Right kidney (tissue), 9 donors: ENCODE measurements at places on chromosomes 2 and 18.

DNA sequence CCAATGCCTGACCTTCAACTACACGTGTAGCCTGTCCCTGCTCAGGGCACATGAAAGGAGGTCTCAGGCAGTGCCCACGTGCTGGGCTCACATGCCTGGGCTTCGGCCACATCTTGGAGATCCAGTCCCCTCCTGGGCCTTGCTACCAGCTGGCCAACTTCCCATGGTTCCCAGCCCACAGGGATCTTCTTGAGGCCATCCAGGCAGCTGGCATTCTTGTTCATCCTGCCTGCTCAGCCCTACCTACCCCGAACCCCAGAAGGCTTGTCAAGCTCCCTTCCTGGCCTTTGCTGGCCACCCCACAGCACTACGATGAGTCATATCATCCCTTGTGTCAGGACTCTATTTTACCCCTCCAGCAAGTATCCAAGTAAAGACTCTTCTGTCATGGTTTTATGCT lies 97.1 kb downstream of the ZBTB7C start:
- no peak for DNase-seq

DNA sequence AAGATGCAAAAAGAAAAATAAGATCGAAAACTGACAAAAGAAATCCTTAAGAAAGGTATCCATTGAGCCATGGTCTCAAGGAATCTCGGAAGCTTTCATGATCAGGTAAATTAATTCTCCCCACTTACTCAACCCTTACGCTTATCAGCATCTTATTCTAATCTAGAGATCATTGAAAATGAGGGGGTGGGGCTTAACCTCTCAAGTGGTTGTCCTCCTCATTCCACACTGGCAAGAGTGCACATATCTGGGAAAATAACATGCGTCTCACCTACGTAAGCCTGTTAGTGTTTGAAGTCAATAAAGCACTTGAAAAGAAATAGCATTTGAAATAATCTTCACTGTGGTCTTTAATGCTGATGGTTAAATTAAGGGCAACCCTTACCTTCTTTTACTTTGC lies 82.5 kb upstream of the NEUROD1 start:
- DNase-seq: no peak

- no peak for DNase-seq
Observed at GRCh38 chr2:183035954-183036669, 2.1 kb downstream of the NCKAP1 start.

DNA sequence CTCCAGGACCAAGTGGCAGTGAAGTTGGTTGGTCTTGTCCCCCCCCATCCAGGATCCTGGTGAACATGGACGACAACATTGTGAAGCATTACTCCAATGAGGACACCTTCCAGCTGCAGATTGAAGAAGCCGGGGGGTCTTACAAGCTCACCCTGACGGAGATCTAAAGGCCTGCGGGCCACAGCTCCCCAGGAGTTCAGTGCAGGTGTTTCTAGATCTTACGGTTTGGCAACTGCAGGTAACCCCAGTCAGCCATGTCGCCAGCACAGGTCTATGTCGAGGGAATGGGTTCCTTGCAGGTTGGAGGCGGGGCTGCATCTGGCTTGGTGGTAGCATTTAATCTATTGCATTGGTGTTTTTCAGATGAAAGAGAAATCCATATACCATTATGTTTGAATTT lies 42.8 kb upstream of the KLF11 start:
- DNase-seq: no peak

DNA sequence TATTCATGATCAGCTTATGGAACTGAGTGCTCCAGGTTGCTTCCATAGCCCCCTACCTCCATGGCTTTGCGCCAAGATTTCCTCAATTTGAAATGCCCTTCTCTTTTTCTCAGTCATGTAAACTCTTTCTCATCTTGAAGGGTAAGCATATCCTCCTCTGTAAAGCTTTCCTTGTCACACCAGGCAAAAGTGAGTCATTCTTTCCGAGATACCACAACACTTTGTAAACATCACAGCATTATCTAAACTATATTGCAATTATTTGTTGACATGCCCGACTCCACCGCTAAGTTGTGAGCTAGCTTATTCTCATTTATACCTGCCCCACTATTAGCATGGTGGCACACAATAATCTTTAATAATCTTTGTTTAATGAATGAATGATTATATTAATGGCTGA lies 419.5 kb upstream of the CHST9 start:
- no peak for DNase-seq
